ENCODE measurements at places on chromosomes 5 and 9. TPM values are rescaled to one million over a fixed set of nuclear protein-coding genes. Genes with fewer than 3 reads are reported as not detected.

DNA sequence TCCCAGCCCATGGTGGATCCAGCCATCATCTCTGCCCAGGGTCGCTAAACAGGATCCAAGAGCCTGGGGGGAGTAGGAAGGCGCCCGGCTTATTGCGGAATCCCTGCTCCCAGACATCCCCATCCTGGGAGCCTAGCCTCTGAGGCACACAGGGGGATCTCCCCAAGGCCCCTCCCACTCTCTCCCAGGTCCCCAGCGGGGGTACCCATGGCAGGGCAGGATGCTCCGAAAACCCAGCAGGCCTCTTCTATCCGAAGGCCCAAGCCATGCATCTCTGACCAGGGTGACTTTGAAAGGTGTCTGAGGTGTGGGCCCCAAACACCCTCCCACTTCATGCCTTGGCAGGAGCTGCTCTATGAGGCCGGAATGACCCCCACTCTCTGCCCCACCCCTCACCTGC lies 81.7 kb upstream of the RUFY1 start:
- no peak overlapping the region for H3K27ac ChIP-seq
- no peaks in the 10 kb centered on the region for H3K36me3 ChIP-seq
- no peak overlapping the region for H3K4me3 ChIP-seq
- no peak for DNase-seq

The MUSK gene
- total RNA-seq, result not detected

DNA sequence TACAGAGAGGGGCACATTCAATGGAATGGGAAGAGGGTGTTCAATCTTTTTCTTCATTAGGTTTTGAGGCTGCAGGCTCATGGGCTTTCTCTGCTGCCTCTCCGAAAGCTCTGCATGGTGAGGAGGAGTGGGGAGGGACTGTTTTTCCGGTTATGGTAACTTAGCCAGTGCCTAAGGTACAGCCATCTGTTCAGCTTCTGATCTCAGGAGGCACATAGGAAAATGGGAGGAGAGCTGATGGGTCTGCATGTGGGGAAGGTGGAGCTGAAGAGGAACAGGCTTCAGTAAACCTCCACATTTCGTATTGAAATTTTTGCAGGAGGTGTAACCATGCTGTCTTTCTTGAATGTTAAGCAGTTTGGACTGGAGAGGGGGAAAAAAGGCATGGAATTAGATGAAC lies 1020.4 kb upstream of the WWC1 start:
- no peaks in the 10 kb centered on the region for H3K4me1 ChIP-seq
- no peaks in the 10 kb centered on the region for H3K27me3 ChIP-seq

DNA sequence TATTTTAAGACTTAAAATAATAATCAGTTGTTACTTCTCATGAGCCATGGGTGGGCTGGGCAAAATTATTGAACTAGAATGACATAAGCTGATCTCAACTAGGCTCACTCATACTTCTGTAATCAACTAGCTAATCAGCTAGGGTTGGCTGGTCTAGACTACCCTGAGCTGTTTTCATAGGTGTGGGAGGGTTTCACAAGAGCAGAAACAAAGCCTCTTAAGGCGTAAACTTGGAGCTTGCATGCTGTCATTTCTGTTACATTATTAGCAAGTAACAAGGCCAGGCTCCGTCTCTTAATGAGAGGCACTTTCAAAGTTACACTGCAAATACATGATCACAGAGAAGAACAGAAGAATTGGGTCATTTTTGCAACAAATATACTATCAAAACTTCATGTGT lies 57.2 kb upstream of the GHR start:
- no peaks in the 10 kb centered on the region for H3K36me3 ChIP-seq
- no peaks in the 10 kb centered on the region for H3K27me3 ChIP-seq
- H3K4me3 ChIP-seq, result peak overlapping the region; percentile 42
- peaks cover 6% of the 10 kb centered on the region for H3K4me1 ChIP-seq
- no peak overlapping the region for H3K27ac ChIP-seq
- DNase-seq, result no peak

The JMY gene
- 19.4 TPM for total RNA-seq

The FAM221B gene
- total RNA-seq, result not detected

GRCh38 chr5:140252470-140253126 lies 50.3 kb downstream of the PFDN1 start:
- no peak for DNase-seq
- H3K27me3 ChIP-seq, result no peaks in the 10 kb centered on the region
- H3K27ac ChIP-seq, result no peak overlapping the region
- H3K36me3 ChIP-seq, result peaks cover 24% of the 10 kb centered on the region
- no peak overlapping the region for H3K4me3 ChIP-seq

The SLC45A2 gene
- total RNA-seq, result not detected

- no peak overlapping the region for H3K4me3 ChIP-seq
- H3K27ac ChIP-seq, result no peak overlapping the region
- H3K36me3 ChIP-seq, result no peaks in the 10 kb centered on the region
- no peaks in the 10 kb centered on the region for H3K27me3 ChIP-seq
Measured at GRCh38 chr9:13444245-13445102, 165.0 kb upstream of the MPDZ start.

The TNFSF15 gene
- total RNA-seq, result 0.05 TPM

DNA sequence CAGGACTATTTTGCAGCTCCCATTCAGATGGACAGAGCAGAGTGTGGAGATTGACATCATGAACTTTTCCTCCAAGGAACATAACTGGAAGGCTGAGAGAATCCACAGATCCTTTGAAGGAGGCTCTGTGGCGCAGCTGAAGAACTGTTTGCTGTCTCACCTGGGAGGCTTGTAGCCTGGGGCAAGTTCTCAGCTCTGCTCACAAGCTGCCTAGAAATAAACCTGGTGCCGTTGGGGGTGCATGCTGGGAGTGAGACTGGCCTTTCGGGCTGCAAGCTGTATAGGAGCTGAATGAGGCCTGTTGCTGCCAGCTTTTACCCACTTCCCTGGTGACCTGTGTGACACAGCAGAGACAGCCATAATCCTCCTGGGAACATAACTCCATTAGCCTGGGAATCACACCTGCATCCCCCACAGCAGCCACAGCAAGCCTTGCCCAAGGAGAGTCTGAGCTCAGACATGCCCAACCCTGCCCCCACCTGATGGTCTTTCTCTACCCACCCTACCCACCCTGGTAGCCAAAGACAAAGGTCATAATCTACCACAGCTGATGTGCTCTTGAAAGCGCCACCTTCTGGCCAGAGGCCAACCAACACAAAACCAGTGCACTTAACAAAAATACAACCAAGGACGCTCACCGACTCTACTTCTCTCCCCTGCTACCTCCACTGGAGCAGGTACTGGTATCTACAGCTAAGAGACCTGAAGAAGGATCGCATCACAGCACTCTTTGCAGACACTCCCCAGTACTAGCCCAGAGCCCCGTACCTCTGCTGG lies 205.1 kb upstream of the MRPS30 start:
- no peak overlapping the region for H3K4me3 ChIP-seq
- H3K27me3 ChIP-seq, result no peaks in the 10 kb centered on the region
- peak; percentile 83 for DNase-seq
- H3K36me3 ChIP-seq, result no peaks in the 10 kb centered on the region
- H3K4me1 ChIP-seq, result no peaks in the 10 kb centered on the region
- H3K27ac ChIP-seq, result no peak overlapping the region

The CTXN3 gene
- not detected for total RNA-seq

DNA sequence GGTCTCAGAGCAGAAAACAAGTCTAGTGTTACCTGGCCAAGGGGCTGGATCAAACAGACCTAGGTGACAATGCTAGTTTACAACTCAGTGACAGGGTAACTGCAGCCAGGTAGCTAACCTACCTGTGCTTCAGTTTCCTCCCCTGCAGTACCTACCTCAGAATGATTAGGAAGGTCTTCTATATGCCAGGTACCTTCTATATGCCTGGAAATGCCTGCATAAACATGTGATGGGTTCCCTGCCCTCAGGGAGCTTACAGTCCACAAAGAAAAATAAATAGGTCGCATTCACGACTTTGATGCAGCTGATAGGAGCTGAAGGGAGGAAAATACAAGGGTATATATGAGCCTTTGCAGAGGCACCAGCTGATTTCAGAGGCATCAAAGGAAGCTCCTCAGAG lies 16.1 kb downstream of the LHFPL2 start:
- no peak overlapping the region for H3K4me3 ChIP-seq
- no peak overlapping the region for H3K27ac ChIP-seq
- DNase-seq, result no peak
- H3K4me1 ChIP-seq, result peaks cover 54% of the 10 kb centered on the region

DNA sequence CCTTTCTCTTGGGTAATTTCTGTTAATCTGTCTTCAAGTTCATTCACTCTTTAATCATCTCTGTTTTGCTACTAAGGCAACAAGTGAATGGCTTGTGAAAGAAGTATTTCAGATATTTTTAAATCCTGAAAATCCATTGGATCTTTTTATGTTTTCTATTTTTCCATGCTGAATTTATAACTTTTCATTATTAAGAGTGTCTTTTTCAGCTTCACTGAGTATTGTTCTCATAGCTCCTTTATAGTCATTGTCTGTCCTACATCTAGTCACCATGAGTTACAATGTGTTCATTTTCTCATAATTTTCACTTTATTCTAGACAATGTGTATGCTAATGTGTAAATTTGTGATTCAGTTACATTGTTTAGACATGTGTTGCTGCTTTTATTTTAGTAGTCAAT lies 556.4 kb downstream of the TUSC1 start:
- no peak for DNase-seq
- no peaks in the 10 kb centered on the region for H3K36me3 ChIP-seq
- no peaks in the 10 kb centered on the region for H3K4me1 ChIP-seq
- H3K27ac ChIP-seq, result no peak overlapping the region

- no peak for DNase-seq
- no peaks in the 10 kb centered on the region for H3K27me3 ChIP-seq
- H3K27ac ChIP-seq, result no peak overlapping the region
- H3K36me3 ChIP-seq, result no peaks in the 10 kb centered on the region
- no peaks in the 10 kb centered on the region for H3K4me1 ChIP-seq
Measured at GRCh38 chr9:78812665-78813064, 515.7 kb downstream of the PSAT1 start.

DNA sequence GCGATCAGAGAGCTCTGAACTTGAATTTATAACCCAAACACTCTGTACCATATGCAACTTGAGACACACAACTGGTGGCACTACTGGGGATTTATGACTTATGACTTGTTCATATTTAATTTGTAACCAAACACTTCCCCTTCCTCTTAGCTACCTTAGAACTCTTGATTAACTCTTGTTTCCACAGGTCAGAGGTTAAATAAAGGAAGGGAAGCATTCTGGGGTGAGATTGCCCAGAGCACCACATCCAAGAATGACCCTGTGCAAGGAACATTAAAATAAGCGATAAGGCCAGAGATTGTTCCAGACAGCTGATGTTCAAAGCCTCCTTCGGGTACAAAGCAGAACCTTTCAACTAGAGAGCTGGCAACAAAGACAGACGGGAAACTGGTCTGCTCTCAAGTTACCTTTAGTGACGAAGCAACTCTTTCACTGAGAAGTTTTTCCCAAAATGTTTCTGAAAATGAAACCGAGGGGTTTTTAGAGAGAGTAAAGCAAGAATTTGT lies 242.6 kb downstream of the DENND1A start:
- no peak overlapping the region for H3K4me3 ChIP-seq
- H3K27ac ChIP-seq, result no peak overlapping the region
- no peaks in the 10 kb centered on the region for H3K27me3 ChIP-seq
- DNase-seq, result no peak
- no peaks in the 10 kb centered on the region for H3K36me3 ChIP-seq

GRCh38 chr5:92513067-92513466 lies 1068.0 kb downstream of the NR2F1-AS1 start:
- no peaks in the 10 kb centered on the region for H3K4me1 ChIP-seq
- no peak overlapping the region for H3K27ac ChIP-seq
- no peaks in the 10 kb centered on the region for H3K36me3 ChIP-seq
- no peak for DNase-seq
- H3K27me3 ChIP-seq, result no peaks in the 10 kb centered on the region
- H3K4me3 ChIP-seq, result no peak overlapping the region

- H3K27me3 ChIP-seq, result peaks cover 8% of the 10 kb centered on the region
- H3K4me3 ChIP-seq, result no peak overlapping the region
- no peaks in the 10 kb centered on the region for H3K36me3 ChIP-seq
- no peaks in the 10 kb centered on the region for H3K4me1 ChIP-seq
- H3K27ac ChIP-seq, result no peak overlapping the region
Measured at GRCh38 chr5:74679966-74680365, 5.1 kb upstream of the HEXB start.

The GARIN3 gene
- total RNA-seq, result not detected

DNA sequence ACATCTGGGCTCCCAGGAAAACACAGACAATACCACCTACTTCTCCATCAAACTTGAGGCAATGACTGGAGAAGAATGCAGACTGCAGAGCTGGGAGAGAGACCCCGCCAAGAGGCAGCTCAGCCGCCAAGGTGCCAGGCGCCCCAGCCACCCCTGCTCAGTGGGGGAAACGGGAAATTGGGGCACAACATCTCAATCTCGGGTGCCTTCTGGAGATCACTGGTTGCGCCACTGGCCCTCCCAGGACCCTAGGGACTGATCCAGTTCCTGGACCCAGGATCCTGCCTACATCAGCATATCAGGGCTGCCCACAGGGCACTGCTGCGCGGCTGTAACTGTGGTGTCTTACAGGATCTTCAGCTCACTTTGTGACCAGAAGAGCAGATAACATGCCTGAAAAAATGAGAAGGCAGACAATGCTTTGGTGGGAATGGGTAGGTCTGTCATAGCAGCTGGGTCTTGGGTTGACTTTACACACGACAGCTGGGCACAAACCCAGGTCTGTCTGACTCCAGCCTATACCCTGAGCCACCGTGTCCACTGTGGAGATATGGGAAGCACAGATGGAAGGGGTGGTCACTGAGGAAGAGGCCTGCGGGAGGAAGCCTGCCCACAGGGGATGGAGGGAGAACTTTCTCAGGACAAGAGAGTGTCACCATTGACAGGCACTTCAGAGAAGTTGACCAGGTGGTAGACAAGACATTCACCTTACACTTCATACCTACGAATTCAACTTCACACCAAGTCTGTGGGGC lies 135.2 kb upstream of the RAPGEF1 start:
- H3K4me1 ChIP-seq, result peaks cover 2% of the 10 kb centered on the region
- no peaks in the 10 kb centered on the region for H3K36me3 ChIP-seq
- H3K27ac ChIP-seq, result no peak overlapping the region
- H3K27me3 ChIP-seq, result no peaks in the 10 kb centered on the region
- no peak for DNase-seq

GRCh38 chr5:98902733-98903132 lies 26.1 kb downstream of the CHD1 start:
- H3K27ac ChIP-seq, result no peak overlapping the region
- no peak for DNase-seq
- no peak overlapping the region for H3K4me3 ChIP-seq
- no peaks in the 10 kb centered on the region for H3K27me3 ChIP-seq
- H3K4me1 ChIP-seq, result no peaks in the 10 kb centered on the region
- H3K36me3 ChIP-seq, result peaks cover 78% of the 10 kb centered on the region

The IL4 gene
- not detected for total RNA-seq

The ZNF484 gene
- 13.7 TPM for total RNA-seq

The IFNA21 gene
- total RNA-seq, result not detected

Data from endodermal cell (in vitro differentiated cells).